Left lung (tissue), 14 donors: ENCODE measurements at places on chromosomes 16 and 17. TPM values are rescaled to one million over a fixed set of nuclear protein-coding genes. Genes with fewer than 3 reads are reported as not detected.

Gene NECAB2
- total RNA-seq: 0.17 TPM

Gene WNT9B
- 0.23 TPM for total RNA-seq

Gene SLC22A31
- 283 TPM for total RNA-seq

Gene HOXB4
- 4.8 TPM for total RNA-seq

Gene BRICD5
- total RNA-seq: 15.3 TPM

Gene CALB2
- total RNA-seq: 0.35 TPM

Gene SLC4A1
- 0.58 TPM for total RNA-seq

Gene IKZF3
- total RNA-seq: 6.6 TPM

Gene HOXB7
- total RNA-seq: 3.0 TPM

Gene KREMEN2
- total RNA-seq: not detected

Gene CNTNAP1
- 11.7 TPM for total RNA-seq

Gene MYL11
- not detected for total RNA-seq

Gene TUBB3
- total RNA-seq: 54.2 TPM

Gene TBC1D3E
- total RNA-seq: not detected

Gene ZNF598
- 45.9 TPM for total RNA-seq

Gene TPSG1
- total RNA-seq: not detected

Gene SMIM36
- not detected for total RNA-seq

Gene CDH1
- total RNA-seq: 123 TPM

Gene CDC27
- total RNA-seq: 84.0 TPM

Gene POLDIP2
- 65.6 TPM for total RNA-seq

Gene GNG13
- not detected for total RNA-seq

Gene KRTAP4-5
- not detected for total RNA-seq

Gene SLFN12L
- 4.0 TPM for total RNA-seq

Gene OR4D1
- not detected for total RNA-seq

Gene UTP4
- 45.5 TPM for total RNA-seq

Gene CHMP1A
- total RNA-seq: 88.5 TPM

Gene DPEP1
- 0.31 TPM for total RNA-seq

Gene DNAH9
- 8.6 TPM for total RNA-seq

Gene NME3
- 54.6 TPM for total RNA-seq

Gene FADS6
- total RNA-seq: not detected

Gene DDX19B
- total RNA-seq: 23.5 TPM

Gene MPP2
- total RNA-seq: 1.5 TPM

Gene FBXW10
- total RNA-seq: not detected

Gene CNTROB
- 50.1 TPM for total RNA-seq

Gene BAHCC1
- 13.6 TPM for total RNA-seq

Gene MPG
- 46.3 TPM for total RNA-seq

Gene WFIKKN2
- total RNA-seq: not detected

Gene LRRC75A
- total RNA-seq: 3.8 TPM

Gene KRTAP9-4
- total RNA-seq: not detected

Gene AKAP1
- total RNA-seq: 43.6 TPM

Gene CCR7
- 1.6 TPM for total RNA-seq

Gene MYH11
- total RNA-seq: 94.8 TPM

Gene HSD11B2
- 3.9 TPM for total RNA-seq

Gene ZFPM1
- total RNA-seq: 7.0 TPM

Gene BICDL2
- total RNA-seq: 10.8 TPM

Gene MAPK8IP3
- total RNA-seq: 51.7 TPM

Gene HS3ST6
- 1.4 TPM for total RNA-seq

Gene PLA2G10
- 3.7 TPM for total RNA-seq

Gene MEIOC
- total RNA-seq: not detected

Gene GINS2
- total RNA-seq: 4.2 TPM

Gene RCVRN
- 0.50 TPM for total RNA-seq

Gene SLC13A2
- total RNA-seq: not detected

Gene TP53
- 50.9 TPM for total RNA-seq

Gene RNF43
- total RNA-seq: 13.4 TPM

Gene OSGIN1
- total RNA-seq: 18.0 TPM

Gene GLP2R
- 2.5 TPM for total RNA-seq

Gene SYT17
- 26.3 TPM for total RNA-seq
